ENCODE measurements at places on chromosomes 1 and 21.

DNA sequence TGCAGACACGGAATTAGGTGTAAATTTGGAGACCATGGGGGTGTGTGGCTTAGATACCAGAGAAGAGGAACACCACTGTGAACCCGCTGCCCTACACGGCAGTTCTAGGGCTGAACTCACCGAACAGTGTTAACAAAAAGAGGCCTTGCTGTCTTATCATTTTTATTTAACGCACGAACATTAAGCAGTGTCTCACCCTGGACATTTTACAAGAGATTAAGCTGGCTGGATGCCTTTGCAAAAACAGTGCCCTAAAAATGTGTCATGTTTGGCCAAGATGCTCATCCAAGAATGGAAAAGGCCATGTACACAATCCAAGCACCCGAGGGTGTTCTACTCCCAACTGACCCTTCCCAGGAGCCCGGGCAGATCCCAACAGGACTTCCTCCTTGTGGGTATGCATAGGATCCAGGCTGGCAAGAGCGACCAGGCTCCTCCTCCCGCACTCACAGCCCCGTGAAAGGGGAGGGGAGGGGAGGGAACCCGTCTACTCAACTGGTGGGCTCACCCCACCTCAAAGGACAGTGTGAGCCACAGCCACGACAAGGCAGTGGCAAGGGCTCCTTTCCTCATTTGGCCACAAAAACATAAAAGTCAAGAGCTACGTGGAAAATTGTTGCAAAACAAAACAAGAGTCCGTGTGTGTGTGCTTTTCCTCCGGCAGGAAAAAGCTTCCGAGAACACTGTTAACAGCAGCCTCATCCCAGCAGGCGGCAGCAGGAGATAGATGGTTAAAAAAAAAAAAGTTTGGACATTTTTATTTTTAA, 20.3 kb downstream of the C2CD2 start:
- DNase-seq, result no peak

GRCh38 chr1:224879162-224879803, 50.2 kb upstream of the DNAH14 start:
- DNase-seq, result no peak

GRCh38 chr1:4379451-4380175, 274.8 kb upstream of the AJAP1 start:
- no peak for DNase-seq

GRCh38 chr21:15272591-15272990, 207.8 kb upstream of the NRIP1 start:
- DNase-seq, result no peak

- DNase-seq, result no peak
Observed at GRCh38 chr1:231073331-231073730, 33.3 kb upstream of the FAM89A start.

- peak; percentile 80 for DNase-seq
Observed at GRCh38 chr1:15949453-15950245, 26.3 kb downstream of the ZBTB17 start.

GRCh38 chr1:64231654-64232053, 28.2 kb downstream of the UBE2U start:
- DNase-seq, result no peak

- no peak for DNase-seq
Observed at GRCh38 chr1:190029441-190029840, 448.2 kb downstream of the BRINP3 start.

- DNase-seq, result no peak
Observed at GRCh38 chr1:86640161-86640670, 64.2 kb upstream of the SH3GLB1 start.

GRCh38 chr1:181503171-181503810, 20.0 kb downstream of the CACNA1E start:
- DNase-seq, result no peak

GRCh38 chr1:197915862-197916499, 1.2 kb upstream of the LHX9 start:
- DNase-seq, result no peak
